ENCODE measurements at places on chromosomes 7 and 10.

DNA sequence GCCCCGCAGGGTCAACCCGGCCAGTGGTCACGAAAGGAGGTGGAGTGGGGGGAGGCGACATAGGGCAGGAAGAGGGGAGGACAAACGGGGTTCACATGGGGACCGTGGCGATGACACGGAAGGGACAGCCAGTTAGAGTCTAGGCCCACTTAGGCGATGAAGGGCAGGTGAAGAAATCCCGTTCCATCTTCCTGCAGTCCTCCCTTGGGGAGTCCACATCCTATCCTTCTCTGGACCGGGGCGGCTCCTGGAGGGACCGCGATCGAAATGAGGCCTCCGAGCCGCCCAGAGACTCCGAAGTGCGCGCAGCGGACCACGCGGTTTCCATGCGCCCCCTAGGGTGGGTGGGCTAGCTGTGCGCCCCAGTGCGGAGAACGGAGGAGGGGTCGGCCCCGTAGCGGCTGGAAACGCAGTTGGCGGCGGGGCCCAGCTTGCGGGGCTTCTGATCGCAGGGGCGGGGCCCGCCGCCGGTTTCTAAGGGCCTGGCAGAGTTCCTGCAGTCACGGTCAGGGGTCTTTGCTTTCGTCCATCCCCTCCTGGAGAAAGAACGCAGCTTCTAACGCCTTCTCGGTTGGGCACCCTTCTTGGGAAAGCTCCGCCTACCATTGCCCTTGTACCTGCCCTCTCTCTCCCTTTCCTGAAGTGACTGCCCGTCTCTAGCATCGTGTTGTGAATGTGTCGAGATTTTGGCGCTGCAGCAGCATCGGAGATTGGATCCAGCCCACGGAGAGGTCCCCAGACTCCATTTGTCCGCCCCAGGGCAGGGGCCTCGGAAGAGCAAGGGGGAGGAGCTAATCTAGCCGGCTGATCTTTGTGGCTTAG lies 17.9 kb upstream of the TMEM225B start:
- DNase-seq, result peak; percentile 31

- DNase-seq, result no peak
These were observed 23.4 kb downstream of the ENTPD7 start for GRCh38 chr10:99682752-99683151.

DNA sequence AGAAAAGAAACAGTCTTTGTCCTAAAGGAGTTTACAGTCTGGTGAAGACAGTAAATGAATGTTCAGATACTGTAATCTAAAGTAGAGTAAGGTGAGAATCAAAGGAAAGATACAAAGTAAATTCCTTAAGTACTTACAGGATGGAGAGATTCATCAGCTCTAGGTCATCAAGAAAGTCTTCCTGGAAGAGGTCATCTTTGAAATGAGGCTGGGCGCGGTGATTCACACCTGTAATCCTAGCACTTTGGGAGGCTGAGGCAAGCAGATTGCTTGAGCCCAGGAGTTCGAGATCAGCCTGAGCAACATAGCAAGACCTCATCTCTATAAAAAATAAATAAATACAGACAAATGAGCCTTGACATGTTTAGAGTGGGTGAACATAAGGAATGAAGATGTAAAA lies 18.3 kb downstream of the FHIP2A start:
- no peak for DNase-seq

GRCh38 chr7:157702311-157703023 lies 365.7 kb downstream of the DNAJB6 start:
- no peak for DNase-seq

DNA sequence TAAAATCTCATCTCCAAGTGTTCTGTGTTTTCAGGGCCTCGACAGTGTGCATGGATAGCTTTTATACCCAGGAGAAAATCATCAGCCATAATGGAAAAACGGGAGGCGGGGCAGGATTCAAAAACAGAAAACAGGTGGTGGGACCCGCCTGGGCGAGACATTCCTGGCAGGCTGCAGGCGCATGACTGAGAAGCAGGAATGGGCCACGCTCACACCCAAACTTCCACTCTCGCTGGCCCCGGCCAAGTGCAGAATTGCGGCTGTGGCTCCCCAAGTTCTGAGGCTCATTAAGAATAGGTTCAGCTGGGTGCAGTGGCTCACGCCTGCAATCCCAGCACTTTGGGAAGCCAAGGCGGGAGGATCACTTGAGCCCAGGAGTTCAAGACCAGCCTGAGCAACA lies 60.6 kb downstream of the C10orf143 start:
- no peak for DNase-seq

All from CD8-positive, alpha-beta memory T cell (primary cell).